Fibroblast of skin of left biceps (primary cell): ENCODE measurements at places on chromosomes 1 and 21.

- DNase-seq: no peak
These were observed 161.6 kb downstream of the USH2A start for GRCh38 chr1:216261631-216262030.

GRCh38 chr21:40555021-40555528 is 291.9 kb downstream of the DSCAM start:
- no peak for DNase-seq

- DNase-seq: no peak
These were observed 13.5 kb downstream of the RNF2 start for GRCh38 chr1:185058876-185059275.

GRCh38 chr1:210553711-210554110 is 225.0 kb downstream of the HHAT start:
- DNase-seq: no peak

DNA sequence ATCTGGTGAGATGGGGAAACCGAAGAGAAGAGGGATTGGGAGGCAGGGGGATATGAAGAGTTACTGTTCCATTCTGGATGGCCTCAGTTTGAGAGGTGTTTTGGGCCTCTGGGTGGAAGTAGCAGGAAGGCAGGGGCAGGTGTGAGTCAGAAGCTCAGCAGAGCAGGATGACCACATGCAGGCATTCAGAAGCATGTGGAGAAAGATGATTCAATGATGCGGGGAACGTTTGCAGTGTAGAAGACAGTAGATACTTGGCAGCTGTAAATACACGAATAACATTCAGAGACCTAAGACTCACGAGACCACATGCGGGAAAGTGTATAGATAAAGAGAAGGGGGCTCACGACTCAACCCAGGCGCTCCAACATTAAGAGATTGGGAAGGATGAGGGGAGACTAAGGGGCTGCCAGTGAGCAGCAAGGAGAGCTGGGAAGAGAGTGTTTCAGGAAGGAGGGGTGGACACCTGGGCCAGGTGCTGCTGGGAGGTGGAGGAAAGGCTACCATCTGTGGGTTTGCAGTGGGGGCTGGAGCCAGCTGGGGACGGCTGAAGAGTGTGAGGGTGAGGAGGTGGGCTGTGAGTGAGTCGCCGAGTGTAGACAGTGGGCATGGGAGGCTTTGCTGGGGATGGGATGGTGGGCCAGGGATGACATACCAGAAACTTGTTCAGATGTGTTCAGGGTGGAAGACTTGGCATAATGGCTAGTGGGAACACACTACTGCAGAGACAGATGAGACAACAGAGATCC is 5.8 kb upstream of the EPS8L3 start:
- no peak for DNase-seq

- peak; percentile 99 for DNase-seq
These were observed 34.7 kb downstream of the RGS5 start for GRCh38 chr1:163168053-163168452.

DNA sequence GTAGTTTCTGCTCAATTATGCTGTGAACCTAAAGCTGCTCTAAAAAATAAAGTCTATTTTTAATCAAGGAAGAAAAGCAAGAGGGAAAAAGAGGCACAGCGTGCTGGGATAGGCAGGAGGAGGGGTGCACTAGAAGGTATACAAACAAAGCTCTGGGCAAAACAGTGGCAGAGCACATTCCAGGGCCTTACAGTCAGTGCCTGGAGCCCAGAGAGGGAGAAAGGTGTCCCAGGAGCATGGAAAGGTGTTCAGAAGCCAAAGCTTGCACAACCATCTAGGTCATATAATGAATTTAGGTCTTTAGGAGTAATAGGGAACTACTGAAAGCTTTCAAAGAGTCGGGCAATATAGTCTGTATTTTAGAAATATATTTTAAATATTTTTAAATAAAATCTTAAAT is 163.6 kb upstream of the PALMD start:
- DNase-seq: no peak

GRCh38 chr1:233523047-233523446 is 90.9 kb upstream of the KCNK1 start:
- no peak for DNase-seq

DNA sequence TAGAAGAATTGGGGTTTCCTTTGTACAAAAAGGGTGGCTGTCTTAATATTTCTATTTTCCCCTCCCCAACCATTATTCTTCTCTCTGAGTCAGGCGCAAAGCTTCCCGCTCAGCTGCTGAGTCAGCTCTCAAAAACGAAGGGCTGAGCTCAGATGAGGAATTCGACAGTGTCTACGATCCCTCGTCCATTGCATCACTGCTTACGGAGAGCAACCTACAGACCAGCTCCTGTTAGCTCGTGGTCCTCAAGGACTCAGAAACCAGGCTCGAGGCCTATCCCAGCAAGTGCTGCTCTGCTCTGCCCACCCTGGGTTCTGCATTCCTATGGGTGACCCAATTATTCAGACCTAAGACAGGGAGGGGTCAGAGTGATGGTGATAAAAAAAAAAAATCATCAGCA is 3.0 kb upstream of the TUFT1 start:
- DNase-seq: peak; percentile 94

DNA sequence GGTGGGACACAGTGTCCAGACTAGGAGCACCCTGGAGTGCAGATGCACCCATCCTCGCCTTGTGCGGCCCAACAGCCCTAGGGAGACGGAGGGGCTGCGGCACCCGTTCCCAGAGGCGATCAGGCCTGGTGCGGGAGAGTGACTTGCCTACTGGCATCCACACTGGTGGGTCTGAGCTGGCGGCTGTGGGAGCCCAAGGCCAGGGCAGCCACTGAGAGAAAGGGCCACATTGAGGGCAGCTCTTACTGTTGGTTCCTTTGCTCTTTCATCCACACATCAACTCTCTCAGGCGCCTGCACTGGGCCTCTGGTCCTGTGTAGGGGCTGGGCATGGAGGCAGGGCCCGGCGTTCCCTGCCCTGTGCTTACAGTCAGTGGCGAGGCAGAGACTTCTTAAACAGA is 8.6 kb downstream of the PODN start:
- no peak for DNase-seq

DNA sequence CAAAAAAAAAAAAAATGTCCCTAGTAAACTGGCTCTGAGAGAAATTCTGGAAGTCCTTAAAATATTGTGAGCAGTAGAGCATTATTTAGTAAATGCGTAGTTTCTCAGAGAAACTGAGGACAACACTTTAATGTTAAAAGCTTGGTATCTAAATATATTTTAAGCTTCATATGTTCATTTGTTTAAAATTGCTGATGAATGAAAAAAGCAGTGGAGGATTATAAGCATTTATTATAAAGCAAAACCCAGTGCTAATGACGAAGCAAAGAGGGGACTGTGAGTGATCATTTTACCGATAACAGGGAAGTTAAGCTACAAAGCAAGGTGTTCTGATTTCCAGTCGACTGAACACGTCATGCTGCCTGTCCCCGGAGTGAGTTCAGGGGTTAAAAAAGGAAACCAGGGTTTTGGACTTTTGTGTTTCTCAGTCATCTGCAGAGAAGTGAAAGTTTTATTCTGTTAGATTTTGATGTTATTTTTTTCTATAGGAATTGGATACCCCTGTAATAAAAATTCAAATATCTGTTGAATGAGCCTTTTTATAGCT is 64.5 kb upstream of the SCCPDH start:
- DNase-seq: no peak

- no peak for DNase-seq
These were observed 10.1 kb downstream of the FTCD start for GRCh38 chr21:46145159-46145839.

- no peak for DNase-seq
These were observed 12.6 kb upstream of the PLA2G2C start for GRCh38 chr1:20198918-20199317.

- no peak for DNase-seq
These were observed 10.5 kb upstream of the TARS2 start for GRCh38 chr1:150476754-150477153.

- DNase-seq: no peak
These were observed 69.8 kb downstream of the TNR start for GRCh38 chr1:175673371-175674150.

- no peak for DNase-seq
These were observed 1.7 kb upstream of the KRTAP7-1 start for GRCh38 chr21:30831194-30831765.

DNA sequence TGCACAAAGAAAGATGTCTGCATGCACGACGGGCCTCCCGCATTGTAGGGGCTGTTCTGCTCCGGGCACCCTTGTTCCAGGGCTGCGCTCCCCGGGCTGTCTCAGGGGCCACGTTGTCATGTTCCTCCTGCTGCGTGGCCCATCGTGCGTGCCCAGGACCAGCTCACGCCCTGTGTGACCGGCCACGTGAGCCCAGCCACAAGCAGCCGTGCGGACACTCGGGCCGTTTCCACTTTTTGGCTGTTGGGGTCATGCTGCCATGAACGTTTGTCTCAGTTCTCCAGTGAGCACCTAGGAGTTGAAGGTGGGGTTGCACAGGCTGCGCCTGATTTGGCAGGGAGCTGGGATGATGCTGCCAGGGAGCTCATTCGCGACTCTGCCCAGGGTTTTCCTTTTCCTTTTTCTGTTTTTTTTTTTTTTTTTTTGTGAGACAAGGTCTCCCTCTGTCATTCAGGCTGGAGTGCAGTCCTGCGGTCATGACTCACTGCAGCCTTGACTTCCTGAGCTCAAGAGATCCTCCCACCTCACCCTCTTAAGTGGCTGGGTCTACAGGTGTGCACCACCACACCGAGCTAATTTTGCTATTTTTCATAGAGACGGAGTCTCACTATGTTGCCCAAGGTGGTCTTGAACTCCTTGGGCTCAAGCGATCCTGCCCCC is 17.4 kb downstream of the PDXK start:
- no peak for DNase-seq

DNA sequence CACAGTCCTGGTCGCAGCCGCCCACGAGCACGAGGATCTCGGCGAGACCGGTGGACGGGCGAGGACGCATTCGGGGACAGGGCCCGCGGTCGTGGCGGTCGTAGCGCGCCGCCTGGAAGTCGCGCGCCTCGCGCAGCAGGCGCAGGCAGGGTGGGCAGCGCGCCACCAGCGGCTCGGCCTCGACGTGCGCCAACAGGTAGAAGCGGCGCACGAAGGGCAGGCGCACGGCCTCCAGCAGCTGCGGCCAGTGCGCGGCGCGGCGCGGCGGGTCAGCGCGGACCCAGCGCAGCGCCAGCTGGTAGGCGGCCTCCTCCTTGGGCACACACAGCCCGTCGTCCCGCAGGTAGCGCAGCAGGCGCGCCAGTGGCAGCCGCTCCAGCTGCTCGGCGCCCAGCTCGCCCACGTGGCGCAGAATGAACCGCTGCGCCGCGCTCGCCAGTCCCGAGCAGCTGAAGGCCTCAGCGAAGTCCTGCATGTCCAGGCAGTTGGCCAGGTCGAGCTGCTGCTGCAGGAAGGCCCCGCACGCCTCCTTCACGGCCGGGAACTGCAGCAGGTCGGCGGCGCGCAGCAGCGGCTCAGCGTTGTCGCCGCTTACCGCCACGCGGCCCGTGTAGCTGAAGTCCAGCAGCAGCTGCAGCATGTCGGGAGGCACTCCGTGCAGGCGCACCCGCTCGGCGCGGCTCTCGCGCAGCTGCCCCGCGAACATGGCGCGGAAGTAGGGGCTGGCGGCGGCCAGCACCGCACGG is 573 bp downstream of the KLHL21 start:
- no peak for DNase-seq

DNA sequence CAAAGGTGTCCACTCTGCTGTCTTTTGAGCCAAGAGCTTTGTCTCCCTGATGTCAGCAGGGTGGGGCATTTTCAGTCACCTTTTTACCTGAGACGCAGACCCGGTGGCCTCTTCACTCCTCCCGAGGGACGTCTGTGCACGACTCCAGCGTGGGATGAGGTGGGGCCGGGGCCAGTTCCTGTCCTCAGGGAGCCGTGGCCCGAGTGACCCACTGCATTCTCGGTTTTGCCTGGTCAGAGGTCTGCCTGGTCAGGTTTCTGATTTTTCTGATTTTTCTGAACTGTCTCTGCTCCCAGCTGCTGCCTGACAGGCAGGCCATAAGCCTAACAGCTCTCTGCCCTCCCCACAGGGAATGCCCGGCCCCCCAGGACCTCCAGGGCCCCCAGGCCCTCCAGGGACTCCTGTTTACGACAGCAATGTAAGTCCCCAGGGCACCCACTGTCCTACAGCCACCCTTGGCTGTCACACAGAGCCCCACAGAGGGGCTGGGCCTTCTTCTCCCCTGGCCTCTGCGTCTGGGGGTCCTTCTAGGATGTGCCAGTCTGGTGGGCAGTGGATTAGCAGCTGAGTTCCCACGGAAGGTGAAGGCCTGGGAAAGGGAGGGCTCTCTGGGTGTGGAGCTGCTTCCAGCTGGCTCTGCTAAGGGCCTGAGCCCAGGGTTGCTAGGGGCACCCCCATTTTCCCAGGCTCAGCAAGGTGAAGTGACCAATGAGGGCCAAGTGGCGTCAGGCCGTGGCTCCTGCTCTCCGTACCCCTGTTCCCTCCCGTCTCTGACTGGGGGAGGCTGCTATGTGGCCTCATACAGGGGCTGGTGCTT is 45.9 kb downstream of the SLC19A1 start:
- DNase-seq: no peak

- peak; percentile 50 for DNase-seq
These were observed 28.3 kb downstream of the GADD45A start for GRCh38 chr1:67713057-67713846.

GRCh38 chr1:156502894-156503697 is 2.5 kb upstream of the MEF2D start:
- peak; percentile 81 for DNase-seq

DNA sequence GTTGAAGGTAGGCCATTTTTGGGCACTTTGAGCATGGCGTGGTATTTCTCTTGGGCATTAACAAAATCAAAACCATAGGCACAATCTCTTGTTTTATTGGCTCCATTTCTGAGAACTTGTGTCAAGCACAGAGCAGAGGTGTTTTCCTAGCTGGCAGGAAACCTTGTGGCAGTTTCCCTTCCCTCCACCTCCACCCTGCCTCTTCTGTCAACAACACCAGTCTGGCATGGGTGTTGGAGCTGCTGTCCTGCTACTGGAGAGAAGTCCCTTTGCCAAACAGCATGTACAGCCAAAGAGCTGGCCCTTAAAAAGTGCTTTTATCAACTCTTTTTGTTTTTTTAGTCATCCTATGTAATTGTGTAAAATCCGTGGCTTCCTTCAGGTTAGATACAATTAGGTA is 16.0 kb downstream of the ATP1A1 start:
- no peak for DNase-seq

GRCh38 chr1:200228081-200228480 is 181.8 kb downstream of the ZNF281 start:
- no peak for DNase-seq

GRCh38 chr1:110672001-110672752 is 2.6 kb downstream of the KCNA3 start:
- DNase-seq: peak; percentile 10

DNA sequence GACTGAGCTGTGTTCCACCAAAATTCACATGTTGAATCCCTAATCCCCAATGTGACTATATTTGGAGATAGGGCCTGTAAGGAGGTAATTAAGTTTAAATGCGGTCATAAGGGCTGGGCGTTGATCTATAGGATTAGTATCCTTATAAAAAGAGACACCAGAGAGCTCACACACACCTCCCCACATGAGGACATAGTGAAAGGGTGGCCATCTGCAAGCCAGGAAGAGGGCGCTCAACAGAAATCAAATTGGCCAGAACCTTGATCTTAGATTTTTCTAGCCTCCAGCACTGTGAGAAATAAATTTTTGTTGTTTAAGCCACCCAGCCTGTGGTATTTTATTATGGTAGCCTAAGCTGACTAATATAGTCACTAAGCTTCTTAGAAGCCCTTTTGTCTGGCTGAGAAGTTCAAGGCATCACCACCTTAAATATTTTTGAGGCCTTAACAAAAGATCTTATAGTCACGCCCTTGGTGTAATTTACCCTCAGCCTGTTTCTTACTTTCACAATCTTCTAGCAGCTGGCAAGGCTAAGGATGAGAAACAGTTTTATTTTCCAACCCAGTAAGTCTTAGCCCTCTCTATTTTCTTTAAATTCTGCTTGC is 28.8 kb downstream of the GORAB start:
- no peak for DNase-seq
